GM12891 (cell line): ENCODE measurements at places on chromosomes 7 and 10.

DNA sequence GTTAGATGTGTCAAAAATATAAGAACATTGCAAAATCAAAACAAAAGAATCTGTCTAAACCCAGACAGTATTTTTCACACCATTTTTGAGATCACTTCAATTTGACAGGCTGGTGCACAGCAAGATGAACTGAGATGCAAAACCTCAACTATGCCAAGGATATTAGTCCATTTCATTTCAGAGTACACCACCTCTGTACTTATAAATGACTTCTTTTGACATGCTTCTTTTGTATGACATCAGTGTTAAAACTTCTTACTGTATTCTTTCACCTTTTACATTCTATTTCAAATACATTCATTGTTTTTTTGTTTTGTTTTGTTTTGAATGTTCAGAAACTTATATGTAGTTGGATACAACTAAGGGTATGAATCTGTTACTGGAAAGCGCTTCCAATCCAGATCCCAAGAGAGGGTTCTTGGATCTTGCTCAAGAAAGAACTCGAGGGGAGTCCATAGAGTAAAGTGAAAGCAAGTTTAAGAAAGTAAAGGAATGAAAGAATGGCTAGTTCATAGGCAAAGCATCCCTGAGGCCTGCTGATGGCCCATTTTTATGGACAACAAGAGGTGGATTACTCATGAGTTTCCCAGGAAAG is 23.5 kb upstream of the GPR141 start:
- DNase-seq: no peak

- DNase-seq: no peak
These were observed 526.2 kb upstream of the PFKP start for GRCh38 chr10:2541176-2541575.

GRCh38 chr10:43209651-43210141 is 57.2 kb downstream of the RASGEF1A start:
- no peak for DNase-seq

DNA sequence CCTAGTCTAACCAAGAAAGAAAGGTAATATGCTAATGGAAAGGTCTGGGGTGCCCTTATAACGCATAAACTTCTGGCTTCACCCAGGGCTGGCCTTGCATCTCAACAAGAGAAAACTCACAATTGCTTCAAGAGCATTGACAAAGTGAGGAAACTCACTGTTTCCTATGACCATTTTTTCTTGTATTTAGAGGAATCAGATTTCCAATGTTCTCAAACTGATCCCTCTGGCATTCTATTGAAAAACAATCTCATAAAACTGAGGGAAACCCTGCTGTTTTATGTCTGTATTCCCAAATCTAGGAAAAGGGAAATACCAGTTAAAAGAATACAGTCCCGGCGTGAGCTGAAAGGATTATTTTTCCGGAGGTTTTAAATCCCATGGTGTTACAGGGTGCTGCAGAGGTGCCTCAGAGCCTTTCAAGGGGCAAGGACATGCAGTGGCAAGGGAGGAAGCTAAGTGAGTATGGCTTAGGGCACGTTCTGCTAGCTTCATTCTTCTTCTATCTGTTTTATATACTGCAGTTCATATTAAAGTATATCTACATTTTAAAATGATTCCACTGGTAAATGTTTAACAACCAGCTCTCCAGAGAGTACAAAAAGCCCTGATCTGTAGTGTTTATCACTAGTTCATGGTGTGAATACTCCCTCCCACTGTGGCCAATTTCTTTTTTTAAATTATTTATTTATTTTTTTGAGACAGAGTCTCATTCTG is 68.7 kb downstream of the CAV1 start:
- DNase-seq: no peak

GRCh38 chr7:148930335-148930734 is 46.2 kb upstream of the EZH2 start:
- DNase-seq: no peak

DNA sequence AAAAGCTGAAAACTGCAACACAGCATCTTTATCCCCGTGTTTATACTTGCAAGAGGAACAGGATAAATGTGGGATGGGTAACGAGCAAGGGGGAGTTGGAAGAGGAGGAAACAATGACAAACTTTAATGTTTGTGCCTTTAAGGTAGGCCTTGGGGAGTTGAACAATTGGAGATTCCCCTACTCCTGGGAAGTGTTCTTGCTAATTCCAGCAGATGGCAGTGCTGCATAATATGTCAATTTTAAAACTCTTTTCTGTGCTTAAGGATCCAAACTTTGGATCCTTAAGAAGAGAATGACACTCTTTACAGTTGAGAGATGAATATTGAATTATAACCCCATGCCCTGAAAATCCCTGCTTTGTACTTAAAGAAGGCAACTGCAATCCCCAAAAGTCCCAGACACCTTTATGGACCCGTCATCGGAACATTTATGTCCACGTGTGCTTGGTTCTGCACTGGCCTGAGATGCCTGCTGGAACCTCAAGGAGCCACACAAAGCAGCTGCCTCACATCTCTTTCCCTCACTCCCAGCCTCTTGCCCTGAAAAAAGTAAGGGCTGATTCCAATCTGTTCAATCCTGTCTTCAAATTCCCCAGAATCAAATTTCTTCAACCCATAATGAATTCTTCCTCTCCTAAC is 12.0 kb downstream of the IFIT5 start:
- no peak for DNase-seq

GRCh38 chr10:46291817-46292572 is 5.2 kb downstream of the ANTXRL start:
- no peak for DNase-seq

DNA sequence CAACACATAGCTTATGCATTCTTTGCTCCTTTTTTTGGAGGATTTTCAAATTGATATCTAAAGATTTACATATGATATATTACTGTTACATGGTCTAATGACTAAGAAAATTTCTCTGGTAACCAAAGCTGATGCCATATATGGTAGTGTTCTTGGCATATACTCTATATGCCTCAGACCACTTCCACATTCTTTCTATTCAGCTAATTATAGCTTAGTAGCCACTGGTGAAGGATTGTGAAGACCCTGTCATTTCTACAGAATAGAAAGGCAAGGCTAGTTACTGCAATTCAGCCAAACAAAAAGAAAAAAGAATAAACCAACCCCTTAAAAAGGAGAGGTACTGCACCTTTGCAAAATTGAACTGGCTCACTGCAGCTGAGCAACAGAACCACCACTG is 3.7 kb downstream of the PURB start:
- DNase-seq: no peak

- no peak for DNase-seq
These were observed 28.7 kb upstream of the STRIP2 start for GRCh38 chr7:129405527-129405926.

DNA sequence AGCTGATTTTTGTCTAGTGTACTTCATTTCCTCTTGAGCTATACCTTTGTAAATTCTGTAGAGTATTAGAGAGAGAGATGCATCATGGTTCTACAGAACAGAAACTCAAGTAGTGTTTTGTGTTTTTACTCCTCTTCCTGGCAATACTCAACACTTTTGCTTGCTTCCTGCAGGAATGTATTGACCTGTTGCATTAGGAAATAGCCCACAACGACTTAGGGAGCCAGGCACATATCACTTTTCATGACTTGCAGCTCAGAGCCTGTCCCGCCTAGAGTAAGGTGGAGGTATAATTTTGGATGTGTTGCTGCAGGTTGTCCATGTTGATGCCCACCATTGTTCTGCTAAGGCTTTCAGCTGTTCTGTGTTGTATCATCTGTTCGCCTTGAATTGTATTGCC is 216.3 kb downstream of the SDK1 start:
- no peak for DNase-seq

- no peak for DNase-seq
These were observed 373 bp downstream of the DHX32 start for GRCh38 chr10:125880719-125881118.

- DNase-seq: no peak
These were observed 33.7 kb downstream of the DDC start for GRCh38 chr7:50531401-50531911.

GRCh38 chr7:151301471-151302462 is 39.8 kb upstream of the NUB1 start:
- no peak for DNase-seq

GRCh38 chr10:24561453-24561852 is 162.2 kb downstream of the ARHGAP21 start:
- DNase-seq: no peak

DNA sequence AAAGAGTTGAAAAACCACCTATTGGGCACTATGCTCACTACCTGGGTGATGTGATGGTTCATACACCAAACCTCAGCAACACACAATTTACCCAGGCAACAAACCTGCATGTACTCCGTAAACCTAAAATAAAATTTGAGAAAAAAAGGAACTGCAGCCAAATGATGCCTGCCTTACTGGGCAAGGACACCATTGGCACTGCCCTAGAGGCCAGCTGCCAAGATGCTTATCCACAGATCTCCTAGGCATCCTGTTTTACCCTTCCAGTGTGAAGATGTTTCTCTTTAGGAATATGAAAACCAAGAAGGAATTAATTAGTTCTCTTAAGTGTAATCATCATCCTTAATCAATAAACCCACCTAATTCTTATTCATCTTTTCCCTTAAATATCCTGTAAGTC is 133.4 kb downstream of the ABCA13 start:
- DNase-seq: no peak

GRCh38 chr10:30988831-30989435 is 42.7 kb downstream of the ZNF438 start:
- DNase-seq: no peak

DNA sequence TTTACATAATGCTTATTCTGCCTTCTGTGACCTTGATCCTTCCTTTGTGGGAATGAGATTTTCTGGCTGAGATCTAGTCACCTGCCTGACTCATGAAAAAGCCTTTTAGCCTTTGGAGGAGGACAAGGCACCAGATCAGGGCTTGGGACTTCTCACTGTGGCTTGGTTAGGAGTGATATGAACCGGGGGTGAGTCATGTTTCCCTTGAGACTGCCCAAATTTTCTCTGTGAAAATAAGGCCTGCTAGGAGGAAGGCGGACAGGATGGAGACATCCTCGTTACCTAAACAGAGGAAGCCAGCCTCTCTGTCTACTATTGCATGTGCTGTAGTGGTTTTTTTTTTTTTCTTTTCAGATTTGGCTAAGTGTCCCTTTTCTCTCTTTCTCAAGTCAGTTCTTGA is 57.8 kb downstream of the EVX1 start:
- DNase-seq: no peak

DNA sequence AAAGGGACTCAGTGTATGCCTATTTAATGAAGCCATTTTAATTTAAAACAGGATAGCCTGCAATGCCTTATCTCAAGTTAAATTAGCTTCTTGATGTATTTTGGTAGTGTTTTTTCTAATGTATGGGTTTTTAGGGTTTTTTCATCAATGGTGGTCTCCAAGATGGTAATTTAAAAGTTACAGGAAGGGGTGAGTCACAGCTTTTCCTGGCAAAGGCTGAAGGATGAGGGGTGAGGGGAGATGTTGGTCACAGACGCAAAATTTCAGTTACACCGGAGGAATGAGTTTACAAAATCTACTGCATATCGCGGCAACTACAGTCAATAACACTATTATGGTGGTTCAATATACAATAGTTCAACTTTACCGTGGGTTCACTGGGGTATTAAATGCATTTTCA is 31.6 kb downstream of the CCDC3 start:
- no peak for DNase-seq

- DNase-seq: no peak
These were observed 27.9 kb downstream of the GTF2IRD1 start for GRCh38 chr7:74481458-74482196.

DNA sequence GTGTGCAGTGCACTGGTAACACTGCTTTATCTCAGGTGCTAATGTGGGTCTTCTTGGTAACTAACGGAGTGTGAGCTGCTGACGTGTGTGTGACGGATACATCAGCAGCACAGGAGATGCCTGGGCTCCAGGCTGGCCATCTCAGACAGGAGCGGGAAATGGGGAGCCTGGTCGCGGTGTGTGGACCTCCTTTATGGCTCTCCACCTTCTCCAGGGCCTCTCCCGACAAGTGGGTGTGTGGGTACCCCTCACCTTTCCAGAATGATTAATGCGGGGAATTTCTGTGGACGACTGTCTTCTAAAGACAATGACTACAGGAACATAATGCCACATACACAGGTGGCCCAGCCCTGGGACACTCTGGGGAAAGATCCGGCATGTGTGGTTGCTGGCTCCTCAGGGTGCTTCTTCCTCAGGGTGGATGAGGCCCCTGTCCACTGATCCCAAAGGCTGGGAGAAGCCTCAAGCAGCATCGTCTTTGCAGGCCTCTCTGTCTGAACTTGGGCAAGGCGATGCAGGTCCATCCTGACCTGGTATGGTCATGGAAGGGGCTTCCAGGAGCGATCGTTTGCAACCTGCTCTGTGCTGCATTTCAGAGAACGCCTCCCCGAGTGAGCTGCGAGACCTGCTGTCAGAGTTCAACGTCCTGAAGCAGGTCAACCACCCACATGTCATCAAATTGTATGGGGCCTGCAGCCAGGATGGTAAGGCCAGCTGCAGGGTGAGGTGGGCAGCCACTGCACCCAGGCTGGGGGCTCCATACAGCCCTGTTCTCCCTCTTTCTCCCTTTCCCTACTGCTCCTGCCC is 20.3 kb upstream of the CSGALNACT2 start:
- DNase-seq: no peak

GRCh38 chr7:158695726-158696452 is 8.7 kb downstream of the NCAPG2 start:
- no peak for DNase-seq

DNA sequence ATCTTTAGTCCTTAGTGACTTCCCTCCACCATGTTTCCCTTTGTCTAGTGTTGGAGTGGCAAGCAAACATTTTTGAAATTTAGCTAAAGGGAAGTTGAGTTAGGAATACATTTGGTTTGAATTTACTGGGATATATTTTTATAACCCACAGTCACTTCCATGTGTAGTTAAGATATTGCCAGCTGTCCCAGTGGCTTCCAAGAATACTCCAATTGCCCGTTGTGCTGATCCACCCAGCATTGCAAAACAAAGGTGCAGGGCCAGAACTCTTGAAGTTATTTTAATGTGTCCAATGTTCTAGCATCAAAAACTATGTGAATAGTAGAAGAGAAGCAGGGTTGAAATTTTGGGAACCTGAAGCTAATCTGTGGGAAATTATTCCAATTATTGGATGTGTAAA is 2.5 kb upstream of the P4HA1 start:
- no peak for DNase-seq

DNA sequence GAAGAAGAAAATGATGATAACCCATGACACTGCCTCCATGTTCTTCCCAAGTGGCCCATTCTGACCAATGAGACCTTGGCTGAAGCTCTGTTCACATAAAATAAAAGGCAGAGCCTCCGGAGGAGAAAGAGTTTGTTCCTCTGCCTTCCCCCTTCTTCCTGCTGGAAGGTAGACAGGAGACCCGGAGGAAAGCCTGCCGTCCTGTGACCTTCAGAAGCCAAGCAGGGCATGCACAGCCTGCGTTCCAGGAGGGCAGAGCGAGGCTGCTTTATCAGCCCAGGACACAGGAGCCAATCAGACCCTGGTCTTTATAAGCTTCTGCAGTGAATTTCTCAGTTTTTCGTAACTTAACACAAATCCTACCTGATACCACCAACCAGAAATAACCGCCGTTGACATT is 8.6 kb upstream of the GRID1 start:
- DNase-seq: no peak

- DNase-seq: no peak
These were observed 32.6 kb upstream of the CHCHD3 start for GRCh38 chr7:133114519-133114918.
